CD4-positive, alpha-beta T cell treated with Interleukin-15 for 1 hour (primary cell): ENCODE measurements at places on chromosomes 16 and 17.

GRCh38 chr17:81052199-81052997 is 17.4 kb downstream of the BAIAP2 start:
- DNase-seq, result no peak

DNA sequence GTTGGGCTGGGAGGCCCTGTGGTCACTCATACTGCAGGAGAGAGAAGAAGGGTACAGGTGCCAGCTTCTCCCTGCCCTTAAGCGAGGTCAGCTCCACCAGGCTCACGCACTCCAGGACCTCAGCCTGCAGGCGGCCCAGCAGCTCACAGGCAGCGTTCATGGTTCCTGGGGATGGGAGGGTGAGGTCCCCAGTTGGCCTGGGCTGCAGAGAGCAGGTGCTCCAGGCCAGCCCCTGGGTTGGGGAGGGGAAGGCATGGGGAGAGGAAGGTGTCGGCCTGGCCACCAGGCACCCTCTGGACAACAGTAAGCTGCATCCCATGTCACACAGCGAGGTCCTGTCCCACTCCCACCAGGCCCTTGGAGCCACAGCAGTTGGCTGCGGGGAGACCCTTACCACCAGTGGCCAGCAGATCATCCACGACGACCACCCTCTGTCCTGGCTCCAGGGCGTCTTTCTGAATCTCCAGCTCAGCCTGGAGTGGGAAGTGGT is 2.0 kb downstream of the APRT start:
- DNase-seq, result no peak

DNA sequence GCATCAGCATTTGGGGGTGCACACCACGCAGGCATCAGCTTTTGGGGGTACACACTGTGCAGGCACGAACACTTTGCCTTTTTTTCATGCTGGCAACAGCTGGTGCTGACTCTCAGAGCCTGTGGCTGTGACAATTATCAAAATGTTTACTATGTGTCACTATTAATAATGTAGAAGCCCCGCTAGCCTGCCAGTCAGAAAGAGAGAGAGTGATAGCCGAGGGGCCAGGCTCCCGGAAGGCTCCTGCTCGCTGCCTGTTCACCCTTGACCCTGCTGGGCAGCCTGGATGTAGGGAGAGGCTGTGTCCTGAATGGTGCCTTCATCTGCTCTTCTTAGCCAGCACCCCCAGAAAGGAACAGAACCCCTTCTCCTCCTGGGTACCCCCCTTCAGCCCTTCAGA is 61.9 kb downstream of the SDK2 start:
- DNase-seq, result no peak

DNA sequence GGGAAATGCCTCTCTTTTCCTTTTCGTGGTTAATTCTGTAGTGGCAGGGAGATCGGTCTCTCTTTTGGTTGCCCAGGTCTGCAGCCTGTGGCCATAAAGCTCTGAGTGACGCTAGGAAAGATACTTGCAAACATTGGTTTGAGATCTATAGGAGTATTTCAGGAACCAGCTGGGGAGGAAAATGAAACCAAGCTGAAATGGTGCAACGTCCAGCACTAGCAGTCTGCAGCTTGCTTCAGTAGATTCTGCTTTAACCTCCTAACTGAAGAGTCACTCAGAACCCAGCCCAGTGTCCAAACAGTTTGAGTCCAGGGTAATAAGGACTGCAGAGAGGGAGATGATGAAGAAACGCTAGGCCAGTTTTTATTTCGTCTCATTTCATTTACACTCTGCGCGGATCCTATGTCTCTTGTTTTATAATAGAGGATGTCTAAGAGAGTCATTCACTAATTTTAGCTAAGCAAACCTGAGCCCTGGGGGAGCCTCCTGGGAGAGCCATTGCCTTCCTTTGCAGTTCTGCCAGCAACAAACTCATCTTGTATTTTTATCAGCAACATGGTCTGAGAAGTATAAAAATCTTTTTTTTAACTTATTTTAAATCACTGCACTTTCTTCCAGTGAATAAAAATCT is 12.0 kb downstream of the SP2 start:
- no peak for DNase-seq

DNA sequence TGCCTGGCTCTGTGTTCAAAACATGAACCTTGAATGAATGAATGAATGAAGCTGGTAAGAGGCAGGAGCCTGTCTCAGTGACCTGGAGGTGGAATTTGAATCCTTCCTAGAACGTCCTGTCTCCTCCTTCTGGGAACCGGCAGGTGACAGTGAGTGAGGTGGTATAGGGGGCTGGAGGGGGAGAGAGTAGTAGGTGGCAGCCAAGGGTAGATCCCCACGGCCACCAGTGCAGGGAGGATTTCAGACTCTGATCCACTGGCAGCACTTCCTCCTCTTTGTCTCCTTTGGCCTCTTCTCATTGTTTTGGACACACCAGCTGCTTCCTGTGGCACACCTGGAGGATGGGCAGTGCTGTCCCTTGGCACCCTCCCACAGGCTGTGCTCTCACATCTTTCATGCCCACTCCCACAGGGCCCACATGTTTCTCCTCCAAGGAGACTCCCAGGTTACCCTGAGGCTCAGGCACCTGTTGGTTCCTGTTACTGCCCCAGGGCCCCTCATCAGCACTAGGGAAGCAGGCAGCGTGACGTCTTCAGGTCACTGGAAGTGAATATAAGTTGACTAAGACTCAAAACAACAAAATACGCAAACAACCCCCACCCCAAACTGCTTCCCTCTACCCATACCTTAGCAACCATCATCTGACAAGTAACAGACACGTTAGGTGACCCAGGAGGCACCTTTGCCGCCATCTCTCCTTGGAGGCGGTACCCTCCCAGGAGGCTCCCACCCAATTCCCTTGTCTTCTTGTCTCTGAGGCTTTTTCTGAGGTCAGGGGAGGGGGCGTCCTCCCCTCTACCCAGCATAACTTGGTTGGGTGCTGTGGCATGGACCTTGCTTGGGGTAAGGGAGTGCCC is 84.6 kb downstream of the N4BP1 start:
- DNase-seq, result no peak

DNA sequence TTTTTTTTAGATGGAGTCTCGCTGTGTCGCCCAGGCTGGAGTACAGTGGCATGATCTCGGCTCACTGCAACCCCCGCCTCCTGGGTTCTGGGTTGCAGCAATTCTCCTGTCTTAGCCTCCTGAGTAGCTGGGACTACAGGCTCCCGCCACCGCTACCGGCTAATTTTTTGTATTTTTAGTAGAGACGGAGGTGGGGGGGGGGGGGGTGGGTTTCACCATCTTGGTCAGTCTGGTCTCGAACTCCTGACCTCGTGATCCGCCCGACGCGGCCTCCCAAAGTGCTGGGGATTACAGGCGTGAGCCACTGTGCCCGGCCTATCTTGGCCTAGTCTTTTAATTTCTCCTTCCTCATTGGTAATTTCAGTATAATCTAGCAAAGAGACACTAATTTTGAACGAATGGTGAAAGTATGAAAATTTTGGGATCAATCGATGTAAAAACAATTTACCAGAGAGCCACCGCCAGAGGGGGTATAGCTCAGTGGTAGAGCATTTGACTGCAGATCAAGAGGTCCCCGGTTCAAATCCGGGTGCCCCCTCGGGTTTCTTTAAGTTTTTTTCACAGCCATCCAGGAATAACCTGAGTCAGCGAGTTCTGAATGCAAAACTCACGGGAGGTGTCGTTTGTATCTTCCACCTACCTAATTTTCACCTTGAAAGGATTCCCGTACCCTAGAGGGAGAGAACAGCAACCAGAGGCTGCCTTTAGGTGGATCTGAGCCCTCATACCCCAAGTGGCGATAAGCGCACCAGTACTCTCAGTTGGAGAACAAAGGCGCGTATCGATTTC is 2.5 kb upstream of the LASP1 start:
- DNase-seq, result peak; percentile 78

DNA sequence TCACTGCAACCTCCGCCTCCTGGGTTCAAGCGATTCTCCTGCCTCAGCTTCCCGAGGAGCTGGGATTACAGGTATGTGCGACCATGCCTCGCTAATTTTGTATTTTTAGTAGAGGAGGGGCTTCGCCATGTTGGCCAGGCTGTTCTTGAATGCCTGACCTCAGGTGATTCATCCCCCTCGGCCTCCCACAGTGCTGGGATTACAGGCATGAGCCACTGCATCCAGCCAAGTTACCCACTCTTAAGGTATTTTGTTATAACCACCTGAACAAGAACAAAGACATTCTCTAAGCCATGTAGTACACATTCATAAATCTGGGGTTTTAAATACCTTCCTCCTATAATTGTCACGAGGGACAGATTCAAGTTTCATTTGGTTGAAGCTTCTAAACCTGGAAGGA is 12.3 kb upstream of the TMEM170A start:
- DNase-seq, result no peak

DNA sequence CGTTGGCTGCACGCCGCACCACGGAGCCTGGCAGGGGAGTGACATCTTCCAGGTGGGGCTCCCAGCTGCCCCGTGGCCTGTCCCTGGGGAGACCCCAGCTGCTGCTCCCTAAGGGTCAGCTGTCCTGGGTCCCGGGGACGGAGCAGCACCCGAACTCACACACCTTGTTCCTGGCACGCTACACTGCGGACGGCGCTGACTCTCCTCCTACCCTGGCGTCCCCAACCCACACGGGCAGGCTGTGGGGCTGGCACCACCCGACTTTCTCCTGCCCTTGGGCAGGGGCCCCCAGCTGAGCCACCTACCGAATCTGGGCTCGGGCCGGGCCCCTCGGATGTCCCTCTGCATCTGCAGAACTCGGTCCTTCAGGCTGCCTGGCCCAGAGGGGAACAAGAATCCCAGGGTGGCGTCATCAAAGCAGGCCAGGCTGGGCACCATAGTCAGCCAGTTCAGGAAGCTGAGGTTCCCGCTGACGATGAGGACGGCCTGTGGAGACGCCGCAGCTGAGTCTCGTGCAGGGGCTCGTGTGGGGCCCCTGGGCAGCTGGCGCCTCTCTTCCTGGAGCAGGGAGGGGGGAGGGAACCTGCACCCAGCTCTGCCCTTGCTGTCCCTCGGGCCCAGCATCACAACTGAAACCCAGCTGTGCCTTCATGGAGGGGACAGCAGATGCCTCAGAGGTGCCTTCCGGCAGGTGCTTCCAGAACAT is 70.5 kb upstream of the GNG13 start:
- DNase-seq, result no peak

GRCh38 chr16:27847030-27847550 is 216.4 kb downstream of the GSG1L start:
- no peak for DNase-seq

DNA sequence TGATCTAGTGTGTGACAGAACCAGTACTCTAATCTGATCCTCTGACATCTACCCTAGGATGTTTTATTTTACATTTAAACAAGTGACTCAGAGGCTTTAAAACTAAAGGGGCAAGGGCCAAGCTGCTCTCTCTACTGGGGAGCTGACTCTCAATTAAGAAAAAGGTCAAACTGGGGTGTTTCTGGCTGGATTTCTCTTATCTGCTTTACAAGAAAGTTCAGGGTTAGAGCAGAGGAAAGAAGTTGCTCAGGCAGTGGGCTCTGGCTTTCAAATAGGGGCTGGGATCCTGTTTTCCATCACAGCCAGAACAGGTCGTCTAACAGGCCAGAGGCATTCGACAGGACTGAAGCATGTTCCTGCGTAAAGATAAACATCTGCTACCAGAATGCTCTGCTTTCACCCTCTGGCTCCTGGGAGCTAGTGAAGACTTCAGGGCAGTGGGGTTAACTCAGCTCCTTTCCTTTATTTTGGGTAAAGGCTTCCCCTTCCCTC is 8.5 kb downstream of the MMP28 start:
- DNase-seq, result no peak

DNA sequence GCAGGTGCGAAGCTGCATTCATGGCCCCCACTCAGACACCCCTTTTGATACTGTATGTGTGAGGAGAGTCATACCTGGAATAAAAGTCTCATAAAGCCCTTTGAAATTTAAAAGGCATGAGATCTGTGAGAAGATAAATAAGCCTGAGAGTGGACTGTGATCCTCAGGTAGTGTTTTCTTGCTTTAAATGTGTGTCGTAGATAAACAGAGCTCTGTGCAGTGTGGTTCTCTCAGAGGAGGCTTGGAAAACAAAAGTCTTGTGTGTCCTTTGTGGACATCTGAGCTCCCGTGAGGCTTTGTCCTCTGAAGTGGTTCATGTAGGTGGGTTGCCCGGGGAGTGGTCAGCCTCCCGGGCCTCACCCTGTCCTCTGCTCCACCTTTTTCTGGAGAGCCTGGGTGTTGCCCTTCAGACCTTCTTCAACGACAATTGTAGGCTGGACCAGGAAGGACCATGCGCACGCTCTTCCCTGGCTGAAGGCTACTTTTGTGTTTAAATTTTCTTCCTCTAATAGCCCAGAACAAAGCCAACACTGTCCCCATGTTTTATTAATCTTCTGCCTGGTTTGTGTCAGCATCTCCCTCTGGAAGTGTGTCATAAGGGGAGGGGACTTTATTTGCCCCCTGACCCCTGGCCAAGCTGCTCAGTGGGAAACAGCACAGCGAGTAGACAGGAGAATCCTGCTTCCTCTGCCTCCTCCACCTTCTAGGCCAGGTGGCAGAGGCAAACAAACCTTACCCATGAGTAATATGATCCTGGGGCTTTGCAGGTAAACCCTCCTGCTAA is 151.2 kb downstream of the MSI2 start:
- no peak for DNase-seq

DNA sequence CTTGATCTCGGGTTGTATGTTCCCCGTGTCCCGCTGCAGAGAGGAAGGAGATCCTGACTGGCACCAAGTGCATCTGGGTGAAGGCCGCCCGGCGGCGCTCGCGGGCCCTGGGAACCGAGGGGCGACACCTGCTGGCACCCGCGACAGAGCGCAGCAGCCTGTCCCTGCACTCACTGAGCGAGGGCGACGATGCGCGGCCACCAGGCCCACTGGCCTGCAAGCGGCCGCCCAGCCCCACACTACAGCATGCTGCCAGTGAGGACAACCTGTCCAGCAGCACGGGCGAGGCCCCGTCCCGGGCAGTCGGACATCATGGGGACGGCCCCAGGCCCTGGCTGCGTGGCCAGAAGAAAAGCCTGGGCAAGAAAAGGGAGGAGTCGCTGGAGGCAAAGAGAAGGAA is 7.5 kb downstream of the BTBD17 start:
- peak; percentile 49 for DNase-seq

DNA sequence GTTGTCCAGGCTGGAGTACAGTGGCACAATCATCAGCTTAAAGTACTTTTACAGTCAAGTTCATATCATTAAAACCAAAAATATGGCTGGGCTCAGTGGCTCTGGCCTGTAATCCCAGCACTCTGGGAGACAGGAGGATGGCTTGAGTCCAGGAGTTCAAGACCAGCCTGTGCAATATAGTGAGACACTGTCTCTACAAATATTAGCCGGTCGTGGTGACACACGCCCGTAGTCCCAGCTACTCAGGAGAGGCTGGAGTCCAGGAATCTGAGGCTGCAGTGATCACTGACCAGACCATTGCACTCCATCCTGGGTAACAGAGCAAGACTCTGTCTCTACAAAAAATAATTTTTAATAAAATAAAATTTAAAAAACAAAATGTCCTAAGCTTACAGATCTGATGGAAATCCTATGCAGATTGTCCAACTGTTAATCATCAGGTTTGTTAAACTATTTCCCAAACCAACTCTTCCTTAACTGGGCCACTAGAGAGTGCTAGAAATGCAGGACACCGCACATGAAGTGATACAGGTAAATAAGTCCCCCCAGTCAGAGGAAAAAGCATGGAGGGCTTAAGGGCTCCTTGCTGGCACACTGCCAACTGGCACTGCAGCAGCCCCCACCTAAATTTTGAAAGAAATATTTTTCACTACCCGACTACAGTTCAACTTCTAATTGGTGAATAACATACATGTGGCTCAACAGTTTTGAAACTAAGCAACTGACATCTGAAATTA is 2.8 kb downstream of the USP22 start:
- peak; percentile 33 for DNase-seq

GRCh38 chr16:576823-577201 is 7.0 kb downstream of the PIGQ start:
- no peak for DNase-seq
